RWPE1 (cell line): ENCODE measurements at places on chromosomes 3 and 15.

GRCh38 chr15:81215531-81215930, 18.9 kb downstream of the IL16 start:
- no peak for DNase-seq

DNA sequence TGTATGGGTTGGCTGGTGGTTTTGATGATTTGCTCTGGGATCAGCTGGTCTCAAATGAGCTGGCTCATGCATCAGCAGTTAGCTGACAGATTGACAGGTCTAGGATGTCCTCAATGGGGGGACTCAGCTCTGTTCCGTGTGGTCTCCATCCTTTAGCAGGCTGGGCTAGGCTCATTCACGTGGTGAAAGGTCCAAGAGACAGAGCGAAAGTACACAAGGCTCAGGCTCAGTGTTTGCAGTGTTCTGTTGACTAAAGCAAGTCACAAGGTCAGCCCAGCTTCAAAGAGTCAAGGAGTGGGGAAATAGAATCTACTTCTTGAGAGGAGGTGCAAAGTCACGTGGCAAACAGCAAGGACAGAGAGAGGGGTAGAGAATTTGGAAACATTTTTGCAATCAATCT, 126.5 kb upstream of the CMC1 start:
- DNase-seq: no peak

DNA sequence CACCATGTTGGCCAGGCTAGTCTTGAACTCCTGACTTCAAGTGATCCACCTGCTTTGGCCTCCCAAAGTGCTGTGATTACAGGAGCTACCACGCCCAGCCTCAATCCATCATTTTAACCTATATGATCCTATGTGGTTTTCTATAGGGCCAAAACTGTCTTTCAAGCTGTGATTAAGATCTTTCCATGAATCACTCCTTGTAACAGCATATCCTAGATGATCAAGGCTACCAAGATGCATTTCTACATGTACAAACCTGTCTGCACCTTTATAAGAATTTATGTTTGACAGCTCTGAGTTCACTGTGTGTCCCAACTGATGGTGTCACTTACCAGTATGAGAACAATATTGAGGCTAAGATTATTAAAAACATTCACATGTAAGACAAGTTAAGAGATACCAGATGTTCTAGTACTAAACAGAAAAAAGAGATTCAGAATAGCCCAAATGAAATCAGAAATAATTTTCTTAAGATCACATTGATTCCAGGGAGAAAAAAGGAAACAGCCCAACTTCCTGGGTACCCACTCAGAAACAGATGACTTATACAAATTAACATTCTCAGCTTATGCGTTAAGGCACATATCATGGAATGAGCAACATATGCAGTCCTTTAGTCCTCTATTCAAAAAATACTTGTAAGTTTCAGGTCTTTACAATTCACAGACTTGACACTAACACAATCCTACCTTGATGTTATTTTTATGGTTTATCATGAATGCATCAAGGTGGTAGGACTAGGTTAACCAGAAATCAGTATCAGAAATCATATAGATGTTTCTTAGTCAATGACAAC, 24.8 kb upstream of the PPIB start:
- DNase-seq: peak; percentile 94

- DNase-seq: no peak
Measured at GRCh38 chr3:197878427-197878826, 71.6 kb upstream of the RPL35A start.

- DNase-seq: no peak
Measured at GRCh38 chr3:127065561-127066290, 82.8 kb downstream of the PLXNA1 start.

GRCh38 chr15:39801641-39802309, 19.1 kb upstream of the FSIP1 start:
- peak; percentile 41 for DNase-seq

DNA sequence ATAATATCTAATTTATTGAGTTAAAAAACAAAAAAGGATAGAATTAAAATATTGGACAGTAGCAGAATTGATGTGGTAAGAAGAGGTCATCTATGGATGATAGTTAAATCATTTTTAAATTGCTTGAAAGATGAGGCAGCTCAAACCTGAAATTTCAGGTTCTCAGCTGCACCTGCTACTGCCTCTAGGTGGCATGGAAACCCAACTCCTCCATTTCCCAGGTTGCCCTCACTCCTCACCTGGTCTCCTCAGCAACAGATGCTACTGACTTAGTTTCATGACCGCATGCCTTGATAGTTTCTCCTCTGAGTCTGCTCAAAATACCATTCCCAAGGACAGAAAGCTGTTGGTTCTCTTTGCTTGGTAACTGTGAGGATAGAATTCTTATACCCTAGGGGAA, 148.1 kb downstream of the ABHD5 start:
- no peak for DNase-seq

- peak; percentile 91 for DNase-seq
Measured at GRCh38 chr15:31396881-31397560, 70.4 kb downstream of the KLF13 start.

DNA sequence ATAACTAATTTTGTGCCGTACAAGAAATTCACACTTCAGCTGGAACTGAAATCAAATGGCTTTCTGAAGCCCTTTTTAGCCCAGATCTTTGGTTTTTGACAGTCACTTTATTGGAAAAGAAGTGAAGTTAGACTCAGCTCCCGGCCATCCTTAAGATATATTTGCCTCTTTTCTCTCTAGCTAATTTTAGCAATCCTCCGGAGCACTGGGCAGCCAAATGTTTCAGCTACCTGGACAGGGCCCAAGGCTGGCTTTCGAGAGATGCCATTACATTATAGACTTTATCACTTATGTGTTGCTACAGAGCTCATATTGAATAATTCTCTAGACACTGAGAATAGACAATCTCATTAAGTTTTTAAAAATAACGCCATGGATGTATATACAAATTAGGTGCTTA, 28.5 kb upstream of the RPL39L start:
- no peak for DNase-seq

- no peak for DNase-seq
Measured at GRCh38 chr15:62453375-62453774, 288.3 kb upstream of the C2CD4B start.

DNA sequence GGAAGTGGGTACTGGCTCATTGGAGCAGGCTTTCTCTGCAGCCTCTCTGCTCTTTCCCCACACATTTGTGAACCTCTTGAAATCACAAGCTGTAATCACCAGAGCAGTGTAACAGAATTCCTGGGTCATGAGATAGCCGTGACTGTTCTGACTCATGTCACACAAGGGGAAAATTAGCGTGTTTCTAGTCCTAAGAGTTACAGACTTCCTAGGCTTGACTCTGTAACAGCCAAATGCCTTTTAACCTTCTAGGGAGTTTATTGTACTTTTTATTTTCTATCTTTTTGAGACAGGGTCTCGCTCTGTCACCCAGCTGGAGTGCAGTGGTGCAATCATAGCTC, 54.7 kb upstream of the TRAK1 start:
- DNase-seq: peak; percentile 67

GRCh38 chr3:15071699-15072098, 6.6 kb upstream of the MRPS25 start:
- DNase-seq: no peak

GRCh38 chr3:42855219-42855546, 20.5 kb downstream of the CYP8B1 start:
- DNase-seq: no peak

DNA sequence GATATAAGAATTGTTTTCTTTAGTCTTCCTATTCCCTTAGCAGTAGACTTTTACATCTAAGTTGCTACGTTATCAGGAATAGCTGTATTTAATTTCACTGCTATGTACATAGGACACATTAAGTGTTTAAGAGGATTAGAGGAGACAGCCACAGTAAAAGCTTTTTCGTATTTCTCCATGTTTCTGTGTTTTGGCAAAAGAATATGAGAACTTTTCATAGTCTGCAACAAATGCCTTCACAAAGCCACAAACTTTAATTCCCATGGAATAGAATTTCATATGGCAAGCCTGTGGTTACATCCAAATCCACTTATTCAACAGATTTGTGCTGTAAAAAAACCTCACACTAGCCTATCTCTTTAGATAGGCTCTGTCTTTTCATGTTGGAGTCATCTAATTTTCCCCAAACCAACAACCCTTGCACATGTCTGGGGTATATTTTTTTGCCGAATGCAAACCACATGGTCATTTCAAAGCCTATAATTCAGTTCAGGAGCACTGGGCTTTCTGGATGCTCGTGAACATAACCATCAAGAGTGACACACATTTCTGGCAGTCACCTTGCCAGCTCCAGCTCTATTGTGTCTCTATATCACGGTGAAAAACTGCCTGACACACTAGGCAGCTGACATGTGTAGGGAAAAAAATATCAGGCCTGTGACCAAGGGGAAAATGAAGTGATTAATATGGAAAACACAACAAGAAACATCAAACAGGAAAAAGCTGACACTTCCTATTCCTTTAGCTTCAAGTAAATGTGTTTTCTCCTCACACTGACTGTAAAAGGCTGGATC, 19.2 kb downstream of the PLD1 start:
- no peak for DNase-seq

GRCh38 chr15:47872869-47873432, 155.6 kb downstream of the SEMA6D start:
- no peak for DNase-seq

DNA sequence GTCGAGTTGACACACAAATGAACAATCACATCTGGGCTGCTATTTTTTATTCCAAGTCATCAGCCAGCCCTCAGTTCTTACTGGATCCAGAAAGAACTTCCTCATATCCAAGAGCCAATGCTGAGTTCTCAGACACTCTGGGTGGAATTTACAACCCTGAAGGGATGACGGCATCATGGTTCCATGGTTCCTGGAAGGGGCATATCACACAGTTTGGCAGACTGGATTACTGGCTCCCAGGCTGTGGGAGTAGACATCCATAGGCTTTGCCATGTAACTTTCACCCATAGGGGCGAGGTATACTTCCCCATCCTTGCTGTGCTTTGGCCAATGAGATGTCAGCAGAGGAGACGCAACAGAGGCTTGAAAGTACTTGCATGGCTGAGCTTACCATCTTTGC, 26.9 kb upstream of the KBTBD12 start:
- no peak for DNase-seq

GRCh38 chr3:129291236-129291886, 12.7 kb downstream of the HMCES start:
- no peak for DNase-seq

GRCh38 chr3:59310736-59311135, 260.9 kb upstream of the CFAP20DC start:
- DNase-seq: no peak

GRCh38 chr3:43155464-43156121, 49.7 kb upstream of the POMGNT2 start:
- DNase-seq: peak; percentile 69

GRCh38 chr15:56468401-56468800, 3.5 kb upstream of the MNS1 start:
- no peak for DNase-seq

DNA sequence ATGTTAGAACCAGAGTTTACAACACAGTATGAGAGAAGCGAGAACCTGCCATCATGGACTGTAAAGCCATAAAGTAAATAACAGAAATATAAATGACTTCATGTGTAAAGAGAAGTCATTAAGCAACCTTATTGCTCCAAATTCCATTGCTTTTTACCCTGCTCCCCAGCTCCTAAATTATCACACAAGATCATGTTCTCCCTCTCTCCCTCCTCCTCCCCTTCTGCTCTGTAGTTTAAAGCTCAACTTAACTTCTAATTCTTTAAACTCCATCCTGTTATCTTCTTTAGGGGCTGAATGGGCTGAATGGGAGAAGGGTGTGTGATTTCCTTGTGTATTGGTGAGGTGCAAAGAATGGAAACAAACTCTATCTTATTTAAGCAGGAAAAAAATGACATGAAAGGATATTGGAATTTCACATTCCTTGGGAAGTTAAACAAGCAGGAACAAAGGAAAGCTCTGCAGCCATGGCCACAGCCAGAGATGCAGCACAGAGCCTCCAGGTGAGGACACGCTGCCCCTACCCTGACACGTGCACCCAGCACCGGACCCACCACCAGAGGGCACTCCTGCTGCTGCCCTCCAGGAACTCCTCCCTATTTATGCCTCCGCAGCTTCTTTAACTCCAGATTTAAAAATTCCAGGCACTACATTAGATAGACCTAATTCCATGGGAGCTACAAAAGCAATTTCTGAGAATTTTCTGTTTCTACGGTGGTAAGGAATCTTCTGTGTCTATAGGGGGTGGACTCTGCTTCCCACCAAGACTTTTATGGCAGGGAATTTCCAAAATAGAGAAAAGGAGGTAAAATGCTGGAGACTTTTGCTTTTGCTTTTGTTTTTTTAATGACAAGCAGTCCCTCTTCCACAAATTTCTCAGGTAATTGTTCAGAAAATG, 76.9 kb upstream of the ABI3BP start:
- DNase-seq: peak; percentile 5

DNA sequence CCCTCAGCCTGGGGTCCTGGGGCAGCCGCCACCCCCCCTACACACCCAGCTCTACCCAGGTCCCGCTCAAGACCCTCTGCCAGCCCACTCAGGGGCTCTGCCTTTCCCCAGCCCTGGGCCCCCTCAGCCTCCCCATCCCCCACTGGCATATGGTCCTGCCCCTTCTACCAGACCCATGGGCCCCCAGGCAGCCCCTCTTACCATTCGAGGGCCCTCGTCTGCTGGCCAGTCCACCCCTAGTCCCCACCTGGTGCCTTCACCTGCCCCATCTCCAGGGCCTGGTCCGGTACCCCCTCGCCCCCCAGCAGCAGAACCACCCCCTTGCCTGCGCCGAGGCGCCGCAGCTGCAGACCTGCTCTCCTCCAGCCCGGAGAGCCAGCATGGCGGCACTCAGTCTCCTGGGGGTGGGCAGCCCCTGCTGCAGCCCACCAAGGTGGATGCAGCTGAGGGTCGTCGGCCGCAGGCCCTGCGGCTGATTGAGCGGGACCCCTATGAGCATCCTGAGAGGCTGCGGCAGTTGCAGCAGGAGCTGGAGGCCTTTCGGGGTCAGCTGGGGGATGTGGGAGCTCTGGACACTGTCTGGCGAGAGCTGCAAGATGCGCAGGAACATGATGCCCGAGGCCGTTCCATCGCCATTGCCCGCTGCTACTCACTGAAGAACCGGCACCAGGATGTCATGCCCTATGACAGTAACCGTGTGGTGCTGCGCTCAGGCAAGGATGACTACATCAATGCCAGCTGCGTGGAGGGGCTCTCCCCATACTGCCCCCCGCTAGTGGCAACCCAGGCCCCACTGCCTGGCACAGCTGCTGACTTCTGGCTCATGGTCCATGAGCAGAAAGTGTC, 30.2 kb downstream of the PTPN23 start:
- DNase-seq: no peak

- no peak for DNase-seq
Measured at GRCh38 chr3:184117636-184118035, 17.5 kb upstream of the EIF2B5 start.

- DNase-seq: peak; percentile 13
Measured at GRCh38 chr15:48177383-48177765, 721 bp downstream of the MYEF2 start.

DNA sequence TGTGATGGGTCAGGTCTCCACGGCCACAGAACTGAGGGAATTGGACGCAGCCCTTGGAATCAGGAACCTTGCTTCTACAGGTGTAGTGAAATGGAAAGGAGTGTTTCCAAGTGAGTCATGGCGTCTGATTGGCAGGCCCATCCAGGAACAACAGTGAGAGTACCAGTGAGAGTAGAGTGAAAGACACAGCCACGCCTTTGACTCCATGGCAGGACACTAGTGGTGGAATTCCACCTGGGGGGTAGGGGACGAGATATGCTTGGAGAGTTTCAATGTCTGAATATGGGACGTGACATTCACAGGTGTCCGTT, 3.0 kb upstream of the SLC28A1 start:
- no peak for DNase-seq

- DNase-seq: no peak
Measured at GRCh38 chr15:88383354-88383753, 83.8 kb downstream of the MRPL46 start.

- no peak for DNase-seq
Measured at GRCh38 chr3:100864471-100865250, 128.6 kb downstream of the ABI3BP start.

GRCh38 chr3:5017925-5018531, 38.8 kb downstream of the BHLHE40 start:
- DNase-seq: peak; percentile 41
